ENCODE measurements at places on chromosomes 5 and 9. TPM values are rescaled to one million over a fixed set of nuclear protein-coding genes. Genes with fewer than 3 reads are reported as not detected.

- no peak for DNase-seq
Measured at GRCh38 chr5:32752411-32752810, 41.3 kb downstream of the NPR3 start.

- DNase-seq: no peak
Measured at GRCh38 chr5:3218916-3219650, 376.5 kb upstream of the IRX1 start.

Gene IFNA13
- not detected for total RNA-seq

GRCh38 chr5:124001036-124001615, 489.1 kb downstream of the CSNK1G3 start:
- DNase-seq: no peak

GRCh38 chr9:24245988-24246387, 299.7 kb downstream of the IZUMO3 start:
- peak; percentile 1 for DNase-seq

GRCh38 chr9:137076636-137077009, 694 bp upstream of the UAP1L1 start:
- no peak for DNase-seq

GRCh38 chr9:134735441-134736175, 94.0 kb downstream of the COL5A1 start:
- DNase-seq: peak; percentile 97

DNA sequence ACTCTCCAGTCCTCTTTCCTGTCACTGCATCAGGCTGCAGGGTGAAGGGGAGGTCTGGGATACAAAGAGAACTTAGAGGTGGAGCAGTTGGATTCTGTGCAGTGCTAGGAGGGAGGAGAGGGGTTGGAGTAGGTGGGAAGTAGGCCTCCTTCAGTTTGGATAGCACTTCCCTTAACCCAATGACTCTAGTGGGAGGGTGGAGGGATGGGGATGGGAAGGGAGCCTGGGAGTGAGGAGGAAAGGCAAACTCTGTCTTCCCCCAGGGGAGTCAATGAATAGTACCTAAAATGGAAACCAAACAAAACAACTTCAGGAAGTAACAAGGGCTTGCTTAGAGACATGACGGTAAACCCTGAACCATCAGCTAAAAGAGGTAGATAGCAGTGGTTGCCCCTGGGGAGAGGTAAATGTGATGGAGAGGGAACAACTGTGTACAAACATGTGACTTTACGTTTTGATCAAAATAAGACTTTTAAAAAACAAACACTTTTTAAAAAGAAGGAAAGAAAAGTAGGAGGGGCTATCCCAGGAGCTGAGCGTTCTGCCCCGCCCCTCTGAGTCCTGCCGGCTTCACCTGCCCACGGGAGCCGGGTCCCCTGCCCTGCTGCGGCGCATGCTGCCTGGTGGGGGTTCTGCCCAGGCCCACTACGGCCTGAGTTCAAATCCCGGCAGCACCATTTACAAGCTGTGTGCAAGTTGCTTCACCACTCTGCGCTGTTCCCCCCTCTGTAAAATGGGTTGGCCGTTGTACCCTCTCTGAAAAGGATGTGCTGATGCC, 30.9 kb downstream of the GSN start:
- no peak for DNase-seq

GRCh38 chr9:100216178-100216787, 117.2 kb downstream of the INVS start:
- peak; percentile 49 for DNase-seq

GRCh38 chr9:136769710-136770191, 5.4 kb upstream of the LCN15 start:
- no peak for DNase-seq

- DNase-seq: no peak
Measured at GRCh38 chr9:86342269-86342668, 11.9 kb downstream of the TUT7 start.

- DNase-seq: no peak
Measured at GRCh38 chr5:146084376-146084775, 21.0 kb downstream of the PLAC8L1 start.

DNA sequence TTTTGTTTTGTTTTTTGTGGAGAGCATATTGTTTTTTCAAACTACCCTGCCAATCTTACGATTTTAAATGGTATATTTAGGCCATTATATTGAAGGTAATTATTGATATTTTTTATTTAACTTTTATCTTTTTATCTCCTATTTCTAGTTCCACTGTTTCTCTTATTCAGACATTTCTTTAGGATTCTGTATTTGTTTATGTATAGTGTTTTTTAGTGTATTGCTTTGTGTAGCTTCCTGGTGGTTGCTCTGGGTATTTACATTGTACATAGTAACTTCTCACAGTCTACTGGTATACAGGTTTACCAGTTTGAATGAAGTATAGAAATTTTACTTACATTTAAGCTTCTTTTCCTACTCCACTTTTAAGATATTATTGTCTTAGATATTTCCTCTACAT, 63.2 kb downstream of the ERCC6L2 start:
- DNase-seq: no peak

- DNase-seq: peak; percentile 90
Measured at GRCh38 chr9:107751567-107752210, 262.1 kb upstream of the KLF4 start.

DNA sequence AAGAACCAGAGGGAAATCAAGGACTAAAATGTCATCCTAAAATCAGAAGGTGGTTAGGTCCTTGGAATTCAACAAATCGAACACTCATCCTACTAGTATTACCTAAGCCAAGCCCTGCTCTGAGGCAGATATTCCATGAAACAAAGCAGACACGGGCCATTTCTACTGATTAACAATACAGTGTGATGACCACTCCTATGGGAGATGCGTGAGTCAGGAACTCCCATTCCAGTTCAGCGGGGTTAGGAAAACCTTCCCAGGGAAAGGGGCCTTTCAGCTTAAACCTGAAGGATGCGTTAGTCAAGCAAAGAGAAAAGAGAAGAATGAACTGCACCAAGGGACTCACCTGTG, 117.8 kb upstream of the LHFPL2 start:
- no peak for DNase-seq

DNA sequence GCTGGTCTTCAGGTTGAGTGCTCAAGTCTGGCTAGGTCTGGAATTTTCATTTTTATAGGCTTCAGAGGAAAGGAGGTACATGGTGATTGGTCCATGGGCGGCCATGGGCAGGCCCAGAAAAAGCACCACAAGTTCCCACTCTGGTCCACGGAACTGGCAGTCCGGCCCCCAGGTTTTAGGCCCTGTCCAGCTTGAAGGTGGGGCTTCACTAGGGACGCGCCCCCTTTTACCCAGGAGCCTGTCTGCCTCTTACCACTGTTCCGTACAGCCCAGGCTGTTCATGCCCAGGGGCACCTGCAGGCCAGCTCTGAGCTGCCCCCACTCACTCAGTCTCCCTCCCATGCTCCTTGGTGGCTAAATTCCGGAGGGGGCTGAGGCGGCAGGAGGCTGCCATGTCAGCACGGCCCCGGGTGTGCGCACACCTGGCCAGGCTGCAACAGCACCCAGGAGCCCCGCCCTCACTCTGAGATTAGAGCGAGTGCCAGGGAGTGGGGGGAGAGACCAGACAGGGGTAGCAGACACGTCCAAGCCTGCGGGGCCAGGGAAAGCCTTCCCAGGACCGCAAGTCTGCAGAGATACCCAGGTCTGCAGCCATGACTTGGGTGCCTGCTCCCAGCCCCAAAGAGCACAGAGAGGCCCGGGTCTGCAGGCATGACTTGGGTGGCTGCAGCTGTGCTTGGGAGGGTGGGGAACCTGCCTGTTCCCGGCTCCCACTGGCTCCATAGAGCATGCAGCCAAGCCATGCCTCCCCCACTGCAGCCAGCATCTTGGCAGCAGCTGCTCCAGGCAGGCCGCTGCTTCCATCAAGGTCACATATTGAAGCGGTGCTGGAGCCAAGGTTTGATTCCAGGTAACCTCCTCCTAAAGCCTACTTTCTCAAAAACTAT, 390.2 kb upstream of the SGCD start:
- no peak for DNase-seq

Gene ANKRD20A1
- total RNA-seq: not detected

GRCh38 chr9:34127035-34127948, 794 bp upstream of the DCAF12 start:
- DNase-seq: no peak

GRCh38 chr9:34443533-34443932, 14.8 kb downstream of the FAM219A start:
- DNase-seq: no peak

Gene BSPRY
- not detected for total RNA-seq

- no peak for DNase-seq
Measured at GRCh38 chr5:178434851-178435250, 155.3 kb downstream of the COL23A1 start.

GRCh38 chr5:83583859-83584258, 112.3 kb downstream of the VCAN start:
- DNase-seq: no peak

DNA sequence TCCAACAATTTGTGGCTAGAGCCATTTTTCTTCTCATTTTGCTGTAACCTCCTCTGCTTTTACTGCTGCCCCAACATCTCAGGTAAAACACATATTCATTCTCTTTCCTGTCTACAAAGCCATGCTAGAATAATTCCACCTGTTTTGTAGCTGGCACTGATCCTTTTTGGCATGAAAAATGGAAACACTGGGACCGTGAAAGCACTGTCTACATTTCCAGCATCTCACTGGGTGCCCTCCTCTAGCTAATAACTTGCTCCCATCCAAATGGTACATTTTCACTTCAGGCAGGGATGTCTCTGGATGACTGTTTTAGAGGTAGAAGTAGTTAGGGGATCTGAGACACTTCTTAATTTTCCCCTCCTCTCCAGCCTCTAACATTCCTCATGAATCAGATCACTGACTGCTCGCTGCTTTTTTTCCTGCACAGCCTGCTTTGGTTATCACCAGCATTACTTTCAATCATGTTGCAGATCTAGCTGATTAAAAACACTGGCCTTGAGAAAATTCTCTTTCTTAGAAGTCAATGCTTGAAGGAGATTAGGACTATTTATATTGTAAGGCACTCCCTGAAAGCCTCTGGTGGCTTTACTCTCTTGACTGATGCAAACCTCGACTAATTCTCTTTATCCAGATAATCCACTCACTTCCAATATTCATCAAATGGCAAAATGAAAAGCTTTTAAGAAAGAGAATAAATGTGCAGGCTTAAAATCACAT, 1312.6 kb upstream of the DMAC1 start:
- no peak for DNase-seq

- DNase-seq: no peak
Measured at GRCh38 chr5:6791031-6791430, 77.8 kb downstream of the TENT4A start.

GRCh38 chr9:131873335-131873734, 133.5 kb upstream of the RAPGEF1 start:
- DNase-seq: no peak

Gene PCDH1
- 0.42 TPM for total RNA-seq

Gene CAPSL
- not detected for total RNA-seq

GRCh38 chr5:168683247-168683926, 104.2 kb upstream of the PANK3 start:
- no peak for DNase-seq

GRCh38 chr5:9841516-9842170, 211.5 kb upstream of the TAS2R1 start:
- DNase-seq: no peak

Gene ACTBL2
- total RNA-seq: not detected

Gene CNTLN
- 6.5 TPM for total RNA-seq

GRCh38 chr9:136546697-136547501, 1.1 kb upstream of the NOTCH1 start:
- peak; percentile 60 for DNase-seq

GRCh38 chr5:96404191-96404867, 28.7 kb downstream of the PCSK1 start:
- no peak for DNase-seq

DNA sequence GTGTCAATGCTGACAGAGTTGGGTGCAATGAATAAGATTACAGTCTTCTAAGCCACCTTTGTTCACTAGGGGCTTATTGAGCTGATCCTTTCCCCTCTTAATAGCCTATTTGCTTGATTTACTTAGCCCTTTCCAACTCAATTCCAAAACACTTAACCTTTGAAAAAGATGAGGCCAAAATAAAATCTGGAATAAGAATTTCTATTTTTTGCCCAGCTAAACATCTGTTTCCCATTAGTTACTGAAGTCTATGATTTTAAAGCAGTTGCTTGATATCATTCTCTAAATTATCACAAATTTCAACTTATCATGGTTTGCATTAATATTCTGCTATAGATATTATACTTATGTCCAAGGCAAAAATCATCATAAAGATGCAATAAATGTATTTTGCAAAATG, 1272.0 kb upstream of the ACO1 start:
- no peak for DNase-seq

DNA sequence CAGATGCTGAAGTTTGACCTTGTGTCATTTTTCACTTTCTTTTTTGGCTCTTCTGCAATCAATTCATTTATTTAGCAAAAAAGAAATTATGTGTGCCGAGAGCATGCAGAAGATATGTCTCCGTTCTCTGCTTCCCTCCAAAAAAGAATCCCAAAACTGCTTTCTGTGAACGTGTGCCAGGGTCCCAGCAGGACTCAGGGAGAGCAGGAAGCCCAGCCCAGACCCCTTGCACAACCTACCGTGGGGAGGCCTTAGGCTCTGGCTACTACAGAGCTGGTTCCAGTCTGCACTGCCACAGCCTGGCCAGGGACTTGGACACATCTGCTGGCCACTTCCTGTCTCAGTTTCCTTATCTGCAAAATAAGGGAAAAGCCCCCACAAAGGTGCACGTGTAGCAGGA, 2.4 kb downstream of the FGFR4 start:
- no peak for DNase-seq

GRCh38 chr5:116382032-116382873, 192.4 kb downstream of the SEMA6A start:
- no peak for DNase-seq

DNA sequence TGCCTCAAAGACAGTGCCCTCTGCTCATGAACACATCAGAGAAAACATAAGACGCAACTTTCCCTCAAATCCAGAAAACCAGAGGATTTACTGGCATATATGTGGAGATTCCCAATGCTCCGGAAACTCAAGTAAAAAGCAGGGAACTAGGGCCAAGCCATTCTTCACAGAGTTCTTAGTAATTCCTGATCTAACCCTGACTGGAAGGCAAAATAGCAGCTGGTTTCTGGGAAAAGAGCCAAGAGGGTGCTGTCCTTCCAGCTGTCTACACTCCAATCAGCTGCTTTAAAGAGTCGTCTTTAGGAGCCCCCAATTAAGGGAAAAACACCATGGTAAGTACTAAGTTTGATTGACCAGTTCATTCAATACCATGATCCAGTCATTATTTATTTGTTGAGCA, 49.6 kb downstream of the GNA14 start:
- DNase-seq: peak; percentile 93

DNA sequence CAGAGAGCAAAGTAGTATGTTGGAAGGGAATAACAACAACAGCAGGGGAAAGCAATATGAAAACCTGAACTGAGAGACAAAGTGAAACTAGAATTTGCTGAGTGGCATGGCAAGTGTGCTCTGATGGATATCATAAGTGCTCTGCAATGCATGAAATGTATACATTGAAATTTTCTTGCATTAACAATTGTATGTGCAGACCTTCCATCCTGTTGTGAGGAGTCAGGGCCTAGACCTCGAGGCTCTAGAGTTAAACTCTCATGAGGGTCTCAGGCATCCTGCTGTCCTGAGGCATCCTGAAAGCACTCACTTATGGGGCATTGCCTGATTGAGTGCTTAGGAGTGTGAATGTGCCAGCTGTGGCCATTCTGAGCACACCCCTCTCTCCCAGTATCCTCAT, 1.1 kb downstream of the ECM2 start:
- peak; percentile 17 for DNase-seq

Gene PPP3R2
- not detected for total RNA-seq

Gene NKD2
- not detected for total RNA-seq

Data from myocyte (in vitro differentiated cells).